ENCODE measurements at places on chromosomes 3 and 15.

DNA sequence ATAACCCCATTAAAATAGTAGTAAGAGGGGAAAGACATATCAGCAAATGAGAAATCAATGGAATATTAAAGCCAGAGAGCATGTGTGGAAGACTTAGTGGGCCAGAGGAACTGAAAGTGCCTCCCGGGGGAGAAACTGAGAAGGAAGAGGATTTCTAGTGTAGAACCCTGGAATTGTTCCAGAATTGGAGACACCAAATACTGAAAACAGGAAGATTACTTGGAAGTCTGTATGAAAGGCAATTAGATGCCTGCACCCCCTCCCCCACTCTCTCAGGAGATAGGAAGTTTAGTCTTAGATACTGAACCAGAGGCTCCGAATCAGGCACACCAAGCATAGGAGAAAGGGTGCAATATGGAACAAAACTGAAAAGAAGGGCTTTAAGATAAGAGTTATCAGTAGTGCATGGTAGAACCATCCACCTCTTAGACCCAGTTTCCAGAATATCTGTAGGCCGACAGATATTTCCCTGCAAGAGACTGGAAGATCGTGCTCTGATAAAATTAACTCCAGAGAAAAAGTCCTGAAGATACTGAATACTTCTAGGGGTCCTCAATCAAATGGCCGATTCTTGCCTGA is 32.4 kb downstream of the KLHL18 start:
- no peak for DNase-seq

GRCh38 chr15:101396484-101397261 is 92.8 kb downstream of the PCSK6 start:
- DNase-seq: peak; percentile 7

DNA sequence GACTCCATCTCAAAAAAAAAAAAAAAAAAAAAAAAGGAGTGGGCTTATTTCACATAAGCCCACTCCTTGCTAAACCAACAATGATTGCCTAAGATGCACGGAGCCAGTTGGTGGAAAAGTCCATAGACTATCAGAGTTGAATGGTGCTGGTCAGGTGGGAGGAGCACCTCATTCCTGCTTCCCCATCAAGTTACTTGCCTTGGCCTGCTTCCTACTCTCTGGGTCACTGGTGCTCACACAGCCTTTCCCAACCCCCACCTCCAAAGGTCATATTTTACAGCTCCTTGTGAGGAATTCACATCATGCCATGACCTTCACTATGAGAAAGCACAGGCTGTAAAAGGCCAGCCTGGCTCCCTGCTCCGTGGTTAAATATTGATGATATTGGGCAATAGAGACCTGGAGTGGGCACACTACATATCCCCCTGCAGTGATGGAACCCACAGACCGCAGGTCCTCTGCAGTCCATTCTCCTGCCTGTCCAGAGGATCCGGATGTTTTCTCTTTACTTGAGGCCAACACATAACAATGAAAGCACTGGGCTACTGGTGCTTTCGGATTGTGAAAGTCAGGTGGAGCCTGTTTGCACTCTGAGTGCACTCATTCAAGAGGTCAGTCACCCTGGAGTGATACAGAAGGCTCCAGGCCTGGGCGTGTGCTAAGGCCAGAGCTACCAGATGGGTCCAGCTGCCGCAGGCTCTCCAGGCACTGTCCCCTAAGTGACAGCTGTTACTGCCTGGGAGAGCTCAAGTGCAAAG is at the start of gene SLC51B:
TSS of gene SLC51B (plus strand) at position 664 of the 758 bp plus-strand sequence. CDS start 4,618 bp downstream, outside the sequence.
- no peak for DNase-seq

DNA sequence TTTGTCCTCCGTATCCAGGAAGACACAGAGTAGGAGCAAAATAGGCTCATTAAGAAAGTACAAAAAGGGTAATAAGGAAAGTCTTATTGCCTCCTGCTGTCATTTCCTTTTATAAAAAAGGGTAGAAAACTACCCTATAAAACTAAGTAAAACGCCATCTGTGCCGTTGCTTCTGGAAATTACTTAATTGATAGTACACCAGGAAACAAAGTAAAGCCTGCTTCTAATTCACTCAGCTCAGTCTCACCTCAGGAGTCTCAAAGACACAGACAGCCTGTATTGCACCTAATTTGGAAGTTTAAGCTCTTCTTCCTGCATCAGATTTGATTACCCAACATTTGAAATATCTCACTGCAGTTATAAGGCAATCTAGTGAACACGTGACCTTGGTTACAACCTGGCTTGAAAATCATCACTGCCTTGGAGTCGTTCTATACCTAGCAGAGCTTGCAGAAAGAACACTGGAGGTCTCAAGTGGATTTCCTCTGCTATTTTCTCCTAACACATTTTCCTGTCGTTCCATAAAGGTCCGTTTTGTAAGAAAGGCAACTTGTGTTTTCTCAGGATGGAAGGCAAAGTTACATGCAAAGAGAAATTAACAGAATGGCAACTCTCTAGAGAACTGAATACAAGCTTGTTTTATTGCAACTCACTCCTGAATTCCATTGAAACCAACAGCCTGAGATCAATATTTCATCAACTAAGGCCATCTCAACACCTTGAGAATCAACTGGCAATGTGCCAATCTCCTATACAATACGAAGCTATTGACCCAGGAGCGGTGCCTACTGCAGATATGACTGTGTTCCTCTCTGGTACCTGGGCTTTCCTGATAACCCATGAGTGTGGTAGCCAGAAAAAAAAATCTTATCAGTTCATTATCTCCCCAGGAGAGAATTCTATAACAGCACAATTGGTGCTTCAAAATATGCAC is 203.3 kb upstream of the LMCD1 start:
- DNase-seq: no peak

GRCh38 chr15:66883284-66883911 is 181.4 kb downstream of the SMAD6 start:
- no peak for DNase-seq

DNA sequence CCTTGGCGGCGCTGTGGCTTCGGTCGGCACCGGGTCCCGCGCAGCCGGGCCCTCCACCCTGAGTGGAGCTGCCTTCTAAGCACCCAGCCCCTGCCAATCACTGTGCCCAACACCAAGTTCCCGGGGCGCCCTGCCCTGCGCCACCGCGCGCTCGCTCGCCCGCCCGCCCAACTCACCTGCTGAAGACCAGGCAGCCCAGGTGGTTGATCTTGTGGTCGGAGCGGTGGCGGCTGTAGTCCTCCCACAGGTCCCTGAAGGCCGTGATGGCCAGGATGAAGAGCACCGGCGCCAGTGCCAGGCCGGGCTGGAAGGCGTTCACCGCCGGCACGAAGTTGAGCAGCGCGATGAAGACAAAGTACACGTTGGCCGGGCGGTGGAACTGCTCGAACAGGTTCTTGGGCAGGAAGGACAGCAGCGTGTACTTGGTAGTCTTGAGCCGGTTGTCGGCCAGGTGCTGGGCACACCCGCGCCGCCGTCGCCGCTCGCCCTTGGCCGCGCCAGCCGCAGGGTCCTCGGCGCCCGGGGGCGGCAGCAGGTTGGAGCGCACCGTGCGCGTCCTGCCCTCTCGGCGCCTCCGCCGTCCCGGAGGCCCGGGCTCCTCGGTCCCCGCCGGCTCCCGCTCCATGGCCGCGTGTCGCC is 536 bp downstream of the ATP10A start:
- DNase-seq: peak; percentile 52

- no peak for DNase-seq
Observed at GRCh38 chr3:186619787-186620212, 6.9 kb downstream of the AHSG start.

DNA sequence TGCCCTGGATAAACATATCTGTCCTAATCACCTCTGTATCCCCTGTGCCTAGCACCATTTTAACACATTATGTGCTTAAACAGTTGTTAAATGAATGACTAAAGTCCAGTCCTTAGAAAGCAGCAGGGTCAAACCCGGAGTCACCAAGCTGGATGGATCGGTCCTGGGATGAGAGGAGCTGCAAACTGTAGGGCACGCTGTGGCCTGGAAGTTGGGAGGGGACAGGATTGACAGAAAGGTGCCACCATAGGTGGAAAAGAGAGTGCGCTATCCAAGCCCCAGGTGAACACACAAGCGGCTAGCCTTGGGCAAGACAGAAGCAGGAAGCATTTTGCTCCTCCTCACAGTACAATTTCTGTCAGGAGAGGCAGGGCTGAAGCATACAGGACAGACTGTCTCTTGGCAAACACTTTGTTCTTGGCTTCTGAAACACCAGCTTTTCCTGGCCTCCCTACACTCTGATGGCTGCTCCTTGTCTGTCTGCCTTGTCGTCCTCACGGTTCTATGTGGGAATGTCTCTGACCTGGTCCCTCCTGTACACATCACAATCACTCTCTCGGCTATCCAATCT is 48.4 kb upstream of the KY start:
- no peak for DNase-seq

GRCh38 chr3:143881095-143881494 is 32.8 kb upstream of the SLC9A9 start:
- no peak for DNase-seq

GRCh38 chr3:197309528-197310361 is 11.3 kb upstream of the DLG1 start:
- no peak for DNase-seq

DNA sequence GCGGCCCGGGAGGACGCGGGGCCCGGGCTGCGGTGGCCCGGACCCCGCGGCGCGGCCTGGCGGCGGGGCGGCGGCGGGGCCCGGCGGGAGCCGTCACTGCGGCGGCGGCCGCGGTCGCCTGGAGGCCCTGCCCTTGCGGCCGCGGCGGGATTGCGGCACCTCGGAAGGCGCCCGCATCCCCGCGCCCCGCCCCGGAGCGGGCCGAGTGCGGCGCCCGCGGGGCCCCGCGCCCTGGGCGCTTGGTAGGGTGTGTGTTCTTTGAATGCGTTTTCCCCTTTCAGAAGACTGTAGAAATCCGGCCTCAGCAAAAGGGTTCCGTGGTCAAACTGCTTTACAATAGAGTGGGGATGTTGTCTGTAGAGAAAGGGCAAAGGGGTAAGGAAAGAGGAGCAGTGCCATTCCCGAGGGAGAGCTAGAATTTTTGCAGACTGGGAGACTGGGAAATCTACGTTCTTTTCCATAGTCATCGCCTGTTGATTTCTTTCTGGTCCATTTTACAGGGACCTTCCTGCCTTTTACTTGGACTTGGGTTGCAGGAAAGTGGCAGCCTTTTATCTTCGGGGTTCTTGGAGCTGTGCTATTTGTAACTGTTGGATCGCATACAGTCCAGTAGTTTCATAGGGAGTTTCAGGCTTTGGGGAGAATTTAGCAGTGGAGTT is 630 bp downstream of the SNRK start:
- DNase-seq: peak; percentile 24

Measured in common myeloid progenitor, CD34-positive (primary cell).